ENCODE measurements at places on chromosomes 1 and 21.

DNA sequence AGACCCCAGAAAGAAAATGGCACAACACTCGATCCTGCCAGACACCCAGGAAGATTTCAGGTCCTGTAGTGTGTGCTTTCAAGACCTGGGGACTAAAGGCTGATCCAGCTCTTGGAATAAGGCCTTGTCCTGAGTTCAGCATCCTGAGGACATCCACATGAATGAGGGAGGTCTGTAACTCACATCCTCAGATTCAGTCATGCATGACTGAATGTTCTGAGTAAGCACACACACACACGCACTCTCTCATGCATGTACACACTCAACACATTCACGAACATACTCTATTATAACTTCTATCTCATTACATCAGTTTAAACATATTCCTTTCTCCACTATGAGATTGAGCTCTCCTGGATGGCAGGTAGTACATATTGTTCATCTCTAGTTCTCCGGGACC, 273.4 kb upstream of the BEND5 start:
- H3K27ac ChIP-seq: no peak overlapping the region
- no peaks in the 10 kb centered on the region for H3K27me3 ChIP-seq
- no peaks in the 10 kb centered on the region for H3K36me3 ChIP-seq
- no peak overlapping the region for H3K4me3 ChIP-seq
- no peaks in the 10 kb centered on the region for H3K4me1 ChIP-seq

DNA sequence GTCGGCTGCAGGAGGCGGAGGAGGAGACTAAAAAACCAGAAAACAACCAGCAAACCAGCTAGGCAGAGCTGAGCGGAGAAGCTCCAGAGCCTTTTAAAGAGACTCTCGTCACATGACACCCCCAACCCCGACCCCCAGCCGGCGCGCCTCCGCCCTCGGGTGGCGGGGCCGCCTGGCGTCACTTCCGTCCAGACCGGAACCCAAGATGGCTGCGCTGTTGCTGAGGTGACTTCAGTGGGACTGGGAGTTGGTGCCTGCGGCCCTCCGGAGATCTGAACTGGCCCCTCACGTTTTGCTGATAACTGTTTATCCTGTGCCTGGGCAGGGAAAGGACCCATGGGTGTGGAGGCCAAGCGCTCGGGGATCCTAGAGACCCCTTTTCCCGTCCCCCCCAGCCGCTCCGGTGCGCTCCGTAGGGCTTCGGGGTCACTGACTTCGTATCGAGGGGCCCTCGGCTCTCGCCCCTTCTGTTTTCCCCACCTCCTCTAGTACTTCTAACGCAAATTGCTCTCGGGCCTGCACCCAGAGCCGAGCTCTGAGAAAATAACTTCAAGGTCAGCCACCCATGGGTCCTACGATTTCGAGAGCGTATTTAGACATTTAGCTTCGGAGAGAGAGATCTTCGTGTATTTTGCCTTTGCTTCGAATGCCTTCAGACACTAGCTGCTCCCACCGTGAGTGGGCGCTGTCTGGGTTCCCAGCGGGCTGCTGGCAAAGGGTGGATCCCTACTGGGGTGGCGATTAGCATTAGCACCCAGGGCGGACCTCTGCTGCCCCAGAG, at the start of gene SDHC:
Gene SDHC, plus strand, starts transcription at position 181 of the 781 bp plus-strand sequence. Its CDS starts 25 bp downstream, at position 206.
- peaks cover 7% of the 10 kb centered on the region for H3K4me1 ChIP-seq
- peak within 1 kb of the TSS; percentile 86 for H3K4me3 ChIP-seq
- H3K36me3 ChIP-seq: no peaks in the 10 kb centered on the region
- no peaks in the 10 kb centered on the region for H3K27me3 ChIP-seq
- peak; percentile 95 for DNase-seq

DNA sequence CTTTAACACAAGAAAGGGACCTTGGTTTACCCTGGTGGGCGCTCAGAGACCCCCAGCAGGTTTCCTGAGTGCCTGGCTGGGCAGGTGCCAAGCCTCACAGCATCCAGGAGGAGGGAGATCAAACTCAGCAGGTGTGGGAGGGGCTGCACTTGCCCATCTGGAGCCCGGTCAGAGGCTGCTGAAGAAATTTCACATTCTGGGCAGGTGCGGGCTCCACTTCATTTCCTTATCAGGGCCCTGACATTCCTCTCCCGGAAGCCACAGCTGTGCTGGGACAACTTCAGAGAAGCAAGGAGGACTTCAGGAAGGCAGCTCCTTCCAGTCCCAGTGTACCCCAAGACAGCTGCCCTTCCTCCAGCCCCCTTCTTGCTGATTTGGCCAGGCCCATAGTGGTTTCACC, 82.9 kb downstream of the ITPKB start:
- no peak for DNase-seq
- no peaks in the 10 kb centered on the region for H3K27me3 ChIP-seq
- H3K27ac ChIP-seq: no peak overlapping the region
- no peak overlapping the region for H3K4me3 ChIP-seq

- H3K36me3 ChIP-seq: 0 out of 2 replicates have a peak, but pooled peaks cover 7% of the 10 kb centered on the region
- H3K27me3 ChIP-seq: no peaks in the 10 kb centered on the region
- H3K4me3 ChIP-seq: no peak overlapping the region
- H3K4me1 ChIP-seq: peaks cover 11% of the 10 kb centered on the region
Measured at GRCh38 chr1:86866665-86867064, 47.3 kb downstream of the SELENOF start.

- DNase-seq: peak; percentile 74
- no peak overlapping the region for H3K4me3 ChIP-seq
- no peak overlapping the region for H3K27ac ChIP-seq
- no peaks in the 10 kb centered on the region for H3K36me3 ChIP-seq
Measured at GRCh38 chr21:35075546-35075945, 26.4 kb upstream of the RUNX1 start.

- peaks cover 17% of the 10 kb centered on the region for H3K4me1 ChIP-seq
- no peaks in the 10 kb centered on the region for H3K27me3 ChIP-seq
- H3K4me3 ChIP-seq: no peak overlapping the region
- no peaks in the 10 kb centered on the region for H3K36me3 ChIP-seq
- no peak for DNase-seq
- H3K27ac ChIP-seq: no peak overlapping the region
Measured at GRCh38 chr1:21292984-21293536, 2.8 kb upstream of the ECE1 start.

DNA sequence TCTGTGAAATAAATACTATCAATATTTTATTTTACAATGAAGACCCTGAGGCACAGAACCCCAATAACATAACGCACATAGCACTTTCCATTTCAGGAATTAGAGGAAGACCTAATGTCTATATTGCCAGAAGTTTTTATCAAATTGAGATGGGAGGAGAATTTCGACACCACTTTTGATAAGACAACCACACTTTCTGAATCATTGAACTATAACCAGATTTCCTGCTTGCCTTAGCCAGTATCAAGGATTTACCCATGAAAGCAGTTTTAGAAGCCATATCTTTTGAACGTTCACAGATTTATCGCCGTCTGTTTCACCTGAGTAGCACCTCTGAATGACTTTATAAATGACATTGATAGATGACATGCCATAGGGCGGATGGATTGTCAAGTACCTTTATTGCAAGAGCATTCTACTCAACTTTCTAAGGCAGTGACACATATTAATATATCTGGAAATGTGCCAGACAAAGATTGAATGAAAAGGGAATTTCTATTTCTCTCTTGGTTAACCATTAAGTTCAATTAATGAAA, 768.4 kb downstream of the LTN1 start:
- H3K4me1 ChIP-seq: peaks cover 30% of the 10 kb centered on the region
- H3K27ac ChIP-seq: no peak overlapping the region
- no peak for DNase-seq
- no peaks in the 10 kb centered on the region for H3K27me3 ChIP-seq
- no peaks in the 10 kb centered on the region for H3K36me3 ChIP-seq

GRCh38 chr1:94115900-94116436, 5.0 kb downstream of the ABCA4 start:
- H3K4me1 ChIP-seq: peaks cover 12% of the 10 kb centered on the region
- H3K36me3 ChIP-seq: no peaks in the 10 kb centered on the region
- no peak overlapping the region for H3K4me3 ChIP-seq

DNA sequence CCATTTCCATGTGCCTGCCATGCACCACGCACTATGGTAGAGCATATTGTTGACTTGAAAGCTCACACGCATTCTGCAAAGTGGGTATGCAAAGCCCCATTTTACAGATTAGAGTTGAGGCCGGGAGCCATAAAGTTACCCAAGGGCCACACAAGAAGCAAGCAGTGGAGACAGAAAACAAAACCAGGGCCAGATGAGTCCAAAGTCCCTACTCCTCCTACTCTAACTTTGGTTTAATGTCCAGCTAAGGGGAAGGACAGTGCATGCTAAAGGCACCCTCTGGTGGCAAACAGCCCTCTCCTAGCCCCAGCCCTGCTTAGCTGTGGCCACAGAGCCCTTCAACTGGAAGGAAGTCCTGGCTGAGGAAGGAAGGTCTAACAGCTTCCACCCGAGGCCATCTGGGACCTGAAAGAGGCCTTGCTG, 74.9 kb downstream of the SLC66A1 start:
- DNase-seq: no peak
- H3K27me3 ChIP-seq: no peaks in the 10 kb centered on the region
- H3K36me3 ChIP-seq: peaks cover 11% of the 10 kb centered on the region
- H3K4me3 ChIP-seq: no peak overlapping the region
- peaks cover 44% of the 10 kb centered on the region for H3K4me1 ChIP-seq
- H3K27ac ChIP-seq: no peak overlapping the region

DNA sequence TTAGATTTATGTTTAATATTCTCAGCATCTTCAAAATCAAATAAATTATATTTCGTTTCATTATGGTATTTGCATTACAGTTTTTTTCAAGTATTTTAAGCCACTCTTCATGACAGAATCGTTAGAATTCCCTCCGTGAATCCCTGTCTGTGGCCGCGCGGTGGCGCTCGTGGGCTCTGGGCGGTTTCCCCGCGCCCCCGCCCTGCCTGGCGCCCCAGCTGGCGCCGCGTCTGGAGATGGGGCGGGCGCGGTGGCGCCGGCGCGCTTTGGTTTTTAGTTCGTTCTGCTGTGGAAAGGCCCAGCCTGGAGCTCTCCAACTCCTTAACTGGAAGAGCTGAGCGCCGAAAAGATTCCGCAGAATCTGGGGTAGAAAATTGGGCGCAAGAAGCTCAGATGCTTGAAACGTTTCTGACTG, 25.7 kb downstream of the PRMT2 start:
- peak overlapping the region; percentile 54 for H3K4me3 ChIP-seq
- H3K4me1 ChIP-seq: no peaks in the 10 kb centered on the region
- peak; percentile 97 for DNase-seq

DNA sequence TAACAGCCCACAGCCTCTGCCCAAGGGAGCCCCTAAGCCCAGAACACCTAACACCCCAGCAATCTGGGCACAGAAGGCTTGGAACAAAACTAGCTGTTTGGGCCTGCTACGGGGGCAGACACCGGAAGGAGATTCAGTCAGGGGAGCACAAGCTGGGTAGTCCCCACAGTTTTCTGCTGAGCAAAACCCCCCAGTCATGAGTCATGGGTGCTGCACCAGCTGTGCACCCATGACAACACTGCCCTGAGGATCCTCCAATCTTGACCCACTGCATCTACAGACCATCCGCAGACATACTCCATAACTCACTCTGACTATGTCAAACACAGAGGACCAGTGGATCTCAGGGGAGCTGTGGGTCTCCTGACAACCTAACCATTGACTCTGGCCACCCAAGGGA, 105.1 kb downstream of the LRIG2 start:
- no peaks in the 10 kb centered on the region for H3K36me3 ChIP-seq
- no peak overlapping the region for H3K4me3 ChIP-seq
- H3K4me1 ChIP-seq: no peaks in the 10 kb centered on the region
- H3K27me3 ChIP-seq: peaks cover 23% of the 10 kb centered on the region

- H3K27ac ChIP-seq: no peak overlapping the region
- H3K36me3 ChIP-seq: no peaks in the 10 kb centered on the region
- H3K27me3 ChIP-seq: no peaks in the 10 kb centered on the region
- DNase-seq: peak; percentile 54
- peaks cover 18% of the 10 kb centered on the region for H3K4me1 ChIP-seq
- H3K4me3 ChIP-seq: no peak overlapping the region
Measured at GRCh38 chr1:106926803-106927582, 129.5 kb upstream of the PRMT6 start.

DNA sequence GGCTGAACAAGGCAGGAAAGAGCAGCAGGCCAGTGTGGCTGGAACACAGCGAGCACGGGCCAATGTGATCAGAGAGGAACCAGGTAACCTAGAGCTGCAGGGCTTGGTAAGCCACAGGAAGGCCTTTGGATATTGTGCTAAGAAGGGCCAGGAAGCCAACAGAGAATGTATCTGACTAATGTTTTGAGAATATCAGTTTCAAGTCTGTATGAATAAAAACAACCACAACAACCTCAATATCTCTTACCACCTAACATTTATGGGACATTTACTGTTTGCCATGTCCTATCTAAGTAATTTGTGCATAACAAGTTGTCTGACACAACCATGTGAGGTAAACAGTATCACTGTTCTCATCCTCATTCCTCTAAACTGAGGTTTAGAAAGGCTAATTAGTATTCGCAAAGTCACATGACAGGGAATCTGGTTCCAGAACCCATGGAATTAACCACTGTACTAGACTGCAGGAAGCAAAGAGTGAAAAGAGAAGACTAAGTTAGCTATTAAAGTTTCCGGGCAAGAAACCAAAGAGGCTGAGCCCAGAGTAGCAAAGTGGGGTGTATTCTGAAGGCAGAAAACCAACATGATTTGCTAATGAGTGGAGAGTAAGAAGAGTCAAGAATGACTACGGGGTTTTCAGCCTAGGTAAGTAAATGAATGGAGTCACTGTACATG, 38.9 kb downstream of the SPRTN start:
- H3K4me1 ChIP-seq: no peaks in the 10 kb centered on the region
- no peak for DNase-seq
- no peak overlapping the region for H3K27ac ChIP-seq
- no peak overlapping the region for H3K4me3 ChIP-seq
- H3K36me3 ChIP-seq: no peaks in the 10 kb centered on the region

GRCh38 chr1:221839782-221840395, 98.0 kb upstream of the DUSP10 start:
- no peak overlapping the region for H3K4me3 ChIP-seq
- peak; percentile 86 for DNase-seq
- H3K36me3 ChIP-seq: no peaks in the 10 kb centered on the region

DNA sequence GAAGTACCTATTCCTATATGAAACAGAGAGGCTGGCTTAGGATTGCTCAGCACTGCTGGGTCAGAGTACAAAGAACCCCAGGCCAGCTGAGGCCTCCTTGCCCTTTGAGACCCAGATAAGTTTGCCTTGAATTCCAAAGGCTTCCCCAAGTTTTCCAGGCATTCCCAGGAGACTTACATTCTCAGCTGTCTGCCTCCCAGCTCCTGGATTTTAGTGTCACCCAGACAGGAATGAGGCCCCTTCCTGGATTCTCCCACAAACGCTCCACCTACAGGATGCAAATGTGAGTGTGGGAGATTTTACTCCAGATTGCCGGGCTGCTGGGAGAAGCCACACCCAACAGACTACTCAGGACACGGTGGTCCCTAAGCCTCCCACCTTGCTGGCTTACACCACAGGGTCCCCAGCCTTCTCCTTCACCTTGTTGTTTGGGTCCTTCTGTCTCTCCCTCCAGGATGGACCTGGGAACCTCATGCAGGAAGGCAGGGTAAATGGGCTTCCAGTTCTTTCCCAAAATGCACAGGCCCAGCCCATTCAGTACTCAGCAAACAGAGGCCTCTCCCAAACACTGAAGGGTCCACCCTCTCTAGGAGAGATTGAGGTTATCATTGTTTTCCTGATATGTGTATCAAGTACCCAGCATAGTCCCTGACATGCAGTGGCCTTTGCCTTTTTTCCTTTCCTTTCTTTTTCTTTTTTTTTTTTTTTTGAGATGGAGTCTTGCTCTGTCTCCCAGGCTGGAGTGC, 10.6 kb downstream of the RHBG start:
- H3K27ac ChIP-seq: no peak overlapping the region
- no peak overlapping the region for H3K4me3 ChIP-seq
- no peaks in the 10 kb centered on the region for H3K36me3 ChIP-seq
- no peaks in the 10 kb centered on the region for H3K4me1 ChIP-seq
- DNase-seq: peak; percentile 30
- no peaks in the 10 kb centered on the region for H3K27me3 ChIP-seq

Measured in GM23248 (cell line).